K562 (cell line): ENCODE measurements at places on chromosomes 3 and 15.

DNA sequence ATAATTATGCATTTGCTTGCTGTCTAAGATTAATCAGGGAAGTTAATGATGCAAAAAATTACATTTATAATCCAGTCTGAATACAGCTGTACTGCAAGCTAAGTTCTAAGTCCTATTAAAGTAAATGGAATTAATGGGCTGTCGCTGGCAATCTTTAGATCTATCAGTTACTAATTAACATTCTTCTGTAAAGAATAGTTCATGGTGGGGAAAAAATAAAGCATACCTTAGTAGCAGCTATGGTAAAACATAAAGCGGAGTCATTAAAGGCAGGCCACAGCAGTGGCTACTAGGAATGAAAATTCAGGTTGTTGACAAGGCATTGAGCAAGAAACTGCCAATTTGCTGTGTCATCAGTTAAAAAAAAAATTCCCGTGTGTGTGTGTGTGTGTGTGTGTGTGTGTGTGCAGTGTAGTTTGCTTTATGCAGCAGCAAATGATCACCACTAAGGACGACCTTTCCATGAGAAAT, 129.8 kb downstream of the ZNF385D start:
- no peak for DNase-seq

GRCh38 chr3:135040321-135041240, 245.5 kb downstream of the EPHB1 start:
- DNase-seq: no peak

DNA sequence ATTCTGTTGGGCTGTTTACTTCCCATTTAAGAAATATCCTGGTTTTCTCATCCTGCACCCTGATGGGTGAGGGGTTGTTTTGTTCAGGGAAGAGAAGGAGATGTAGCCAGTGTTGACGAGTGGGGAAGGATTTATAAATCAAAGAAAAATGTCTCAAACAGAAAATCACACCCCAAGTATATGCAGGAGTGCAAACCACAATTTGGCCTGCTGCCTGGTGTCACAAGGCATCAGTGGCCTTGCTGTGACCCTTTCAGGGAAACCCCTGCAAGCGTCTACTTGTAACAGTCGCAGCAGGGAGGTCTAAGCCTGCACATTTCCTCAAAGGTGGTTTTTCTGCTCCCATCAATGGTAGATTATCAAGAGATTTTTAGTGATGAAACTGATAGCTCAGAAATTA, 132.6 kb upstream of the LRRN1 start:
- no peak for DNase-seq

GRCh38 chr3:4864503-4864902, 114.7 kb upstream of the BHLHE40 start:
- no peak for DNase-seq

GRCh38 chr3:196399485-196399945, 32.7 kb downstream of the UBXN7 start:
- DNase-seq: no peak

DNA sequence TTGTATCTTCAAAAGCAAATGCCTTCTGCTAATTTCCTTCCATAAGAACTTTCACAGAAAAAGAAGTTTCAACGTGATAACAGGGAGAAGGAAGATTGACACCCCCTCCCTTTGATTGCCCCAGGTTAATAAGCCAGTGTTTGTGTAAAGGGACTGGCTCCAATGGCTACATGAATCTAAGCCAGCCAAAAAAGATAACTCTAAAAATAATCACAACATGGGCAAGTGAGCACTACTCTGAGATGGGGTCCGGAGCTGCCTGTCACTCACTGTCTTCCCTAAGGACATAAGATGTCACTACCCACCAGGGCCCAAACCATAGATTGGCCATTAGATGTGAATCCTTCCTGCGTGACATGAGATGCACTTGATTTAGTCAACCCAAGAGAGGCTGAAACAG, 17.6 kb upstream of the ST8SIA2 start:
- DNase-seq: no peak

DNA sequence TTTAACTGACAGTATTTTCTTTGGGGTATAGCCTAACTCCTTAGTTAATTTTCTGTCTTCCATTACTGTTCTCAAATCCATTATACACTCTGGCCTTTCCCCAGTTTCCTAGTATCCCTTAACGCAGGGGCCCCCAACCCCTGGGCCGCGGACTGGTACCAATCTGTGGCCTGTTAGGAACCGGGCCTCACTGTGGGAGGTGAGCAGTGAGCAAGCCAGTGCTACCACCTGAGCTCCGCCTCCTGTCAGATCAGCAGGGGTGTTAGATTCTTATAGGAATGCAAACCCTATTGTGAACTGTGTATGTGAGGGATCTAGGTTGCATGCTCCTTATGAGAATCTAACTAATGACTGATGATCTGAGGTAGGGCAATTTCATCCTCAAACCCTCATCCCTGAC, 75.1 kb downstream of the DOCK3 start:
- no peak for DNase-seq

DNA sequence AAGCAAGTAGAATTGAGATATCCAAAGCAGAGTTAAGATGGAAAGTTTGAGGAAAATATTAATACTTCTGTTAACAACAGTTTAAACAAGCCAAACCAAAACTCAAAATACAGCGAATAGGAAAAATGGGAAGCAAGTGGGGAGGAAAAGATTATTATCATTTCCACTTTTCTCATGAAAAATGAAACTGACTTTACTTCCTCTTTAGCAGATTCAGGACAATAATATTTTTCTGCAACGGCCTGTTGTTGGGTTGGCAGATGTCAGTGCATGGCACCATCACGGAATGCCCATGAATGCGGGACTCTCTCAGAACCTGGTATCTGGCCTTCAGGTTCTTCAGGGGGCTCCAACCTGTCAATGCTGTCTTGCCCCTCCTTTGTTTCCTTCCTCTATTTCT, 11.1 kb downstream of the ANKUB1 start:
- no peak for DNase-seq

DNA sequence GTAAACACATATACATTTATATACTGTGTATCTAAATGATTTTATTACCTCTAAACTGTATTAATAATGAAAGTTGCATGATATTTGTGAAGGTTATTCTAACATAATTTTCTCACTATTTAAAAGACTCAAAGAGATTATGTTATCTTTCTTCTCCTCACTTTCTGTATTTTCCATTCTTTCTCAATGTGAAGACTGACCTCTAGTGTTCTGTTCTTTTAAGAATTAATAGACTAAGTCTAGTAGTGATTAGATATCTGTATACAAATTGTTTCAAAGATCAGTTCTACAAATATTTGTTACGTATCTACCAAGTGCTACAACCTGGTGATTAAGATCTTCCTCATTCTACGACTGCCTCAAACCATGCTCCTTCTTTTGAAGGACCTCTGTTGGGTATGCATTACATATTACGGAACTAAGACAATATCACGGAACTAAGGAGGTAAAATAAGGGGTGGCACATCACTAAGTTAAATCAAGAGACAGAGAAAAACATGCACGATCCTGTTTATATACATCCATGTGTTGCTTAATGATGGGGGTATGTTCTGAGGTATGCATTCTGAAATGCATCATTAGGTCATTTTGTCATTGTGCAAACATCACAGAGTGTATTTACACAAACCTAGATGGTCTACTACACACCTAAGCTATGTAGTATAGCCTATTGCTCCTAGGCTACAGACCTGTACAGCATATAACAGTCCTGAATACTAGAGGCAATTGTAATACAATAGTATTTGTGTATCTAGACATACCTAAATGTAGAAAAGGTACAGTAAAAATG, 161.5 kb upstream of the KBTBD8 start:
- DNase-seq: no peak

- peak; percentile 10 for DNase-seq
Observed at GRCh38 chr15:24856397-24857390, 98.1 kb upstream of the SNRPN start.

DNA sequence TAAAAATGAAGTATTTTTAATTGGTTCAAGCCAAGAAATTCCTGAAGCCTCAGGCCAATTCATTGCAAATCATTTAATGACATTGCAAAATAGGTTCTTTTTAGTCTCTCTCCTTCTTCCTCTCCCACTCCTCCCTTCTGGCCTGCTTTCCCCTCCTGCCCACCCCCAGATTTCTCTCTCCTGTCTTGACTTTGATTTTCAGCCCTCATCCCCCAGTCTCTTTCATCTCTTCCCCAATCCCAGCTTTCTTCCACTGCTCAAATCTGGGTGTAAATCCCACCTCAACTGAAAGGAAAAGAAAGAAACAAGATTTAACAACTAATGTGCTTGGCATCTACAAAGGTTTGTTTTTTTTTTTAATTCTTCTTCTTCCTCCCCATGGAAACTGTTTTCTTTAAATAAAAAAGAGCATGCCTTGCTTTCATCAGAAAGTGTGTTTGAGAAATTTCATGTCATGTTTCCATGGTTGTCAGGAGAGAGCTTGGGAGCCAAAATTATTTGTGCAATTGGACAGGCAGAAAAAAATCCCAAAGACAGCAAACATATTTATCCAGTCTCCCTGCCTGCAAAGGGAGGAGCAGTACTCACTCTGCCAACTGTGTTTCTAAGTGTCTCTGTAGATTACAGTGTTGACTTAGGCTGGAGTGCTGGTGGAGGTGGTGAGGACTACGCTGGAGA, 50.4 kb downstream of the BOC start:
- no peak for DNase-seq

GRCh38 chr3:184336547-184337398, 627 bp upstream of the FAM131A start:
- DNase-seq: no peak

DNA sequence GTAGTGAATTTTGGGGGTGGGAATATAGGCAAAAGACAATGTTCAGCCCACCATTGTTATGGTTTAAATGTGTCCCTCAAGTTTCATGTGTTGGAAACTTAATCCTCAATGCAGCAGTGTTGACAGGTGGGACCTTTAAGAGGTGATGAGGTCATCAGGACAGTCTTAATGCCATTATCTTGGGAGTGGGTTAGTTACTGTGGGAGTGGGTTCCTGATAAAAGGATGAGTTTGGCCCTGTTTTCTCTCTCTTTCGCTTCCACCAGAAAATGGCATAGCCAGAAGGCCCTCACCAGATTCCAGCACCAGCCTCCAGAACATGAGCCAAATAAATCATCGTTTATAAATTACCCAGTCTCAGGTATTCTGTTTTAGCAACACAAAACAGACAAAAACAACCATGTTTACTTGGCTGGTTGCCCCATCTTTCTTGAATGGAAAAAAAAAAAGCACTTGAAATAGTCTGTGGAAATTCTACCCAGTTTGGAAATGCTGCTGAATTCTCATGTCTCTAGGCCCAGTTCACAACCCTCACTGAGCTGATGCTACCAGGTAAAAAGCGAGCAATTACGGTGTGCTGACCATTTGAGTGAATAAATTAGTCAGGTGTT, 31.0 kb upstream of the MFSD1 start:
- no peak for DNase-seq

DNA sequence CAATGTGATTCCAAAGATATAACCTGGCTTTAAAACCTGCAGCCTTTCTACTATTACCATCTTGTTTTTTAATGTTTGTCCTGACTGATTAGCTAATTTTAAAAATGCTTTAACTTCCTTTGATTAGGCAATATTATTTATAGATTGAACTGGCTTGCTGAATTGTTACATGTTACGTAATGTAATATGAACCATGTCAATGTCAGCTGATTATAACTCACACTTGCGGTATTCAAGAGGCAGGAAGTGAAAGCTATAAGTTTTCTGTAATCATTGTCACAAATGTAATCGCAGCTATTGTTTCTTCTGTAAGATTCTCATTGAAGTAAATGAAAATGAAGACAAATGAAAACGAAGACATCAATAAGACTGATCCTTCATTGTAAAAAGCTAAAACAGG, 146.8 kb downstream of the ROBO2 start:
- DNase-seq: no peak

- no peak for DNase-seq
Observed at GRCh38 chr3:123883701-123884202, 380 bp downstream of the MYLK start.

- DNase-seq: no peak
Observed at GRCh38 chr15:61069394-61070075, 159.6 kb downstream of the RORA start.

GRCh38 chr3:25427155-25427554, 908 bp upstream of the RARB start:
- DNase-seq: no peak

DNA sequence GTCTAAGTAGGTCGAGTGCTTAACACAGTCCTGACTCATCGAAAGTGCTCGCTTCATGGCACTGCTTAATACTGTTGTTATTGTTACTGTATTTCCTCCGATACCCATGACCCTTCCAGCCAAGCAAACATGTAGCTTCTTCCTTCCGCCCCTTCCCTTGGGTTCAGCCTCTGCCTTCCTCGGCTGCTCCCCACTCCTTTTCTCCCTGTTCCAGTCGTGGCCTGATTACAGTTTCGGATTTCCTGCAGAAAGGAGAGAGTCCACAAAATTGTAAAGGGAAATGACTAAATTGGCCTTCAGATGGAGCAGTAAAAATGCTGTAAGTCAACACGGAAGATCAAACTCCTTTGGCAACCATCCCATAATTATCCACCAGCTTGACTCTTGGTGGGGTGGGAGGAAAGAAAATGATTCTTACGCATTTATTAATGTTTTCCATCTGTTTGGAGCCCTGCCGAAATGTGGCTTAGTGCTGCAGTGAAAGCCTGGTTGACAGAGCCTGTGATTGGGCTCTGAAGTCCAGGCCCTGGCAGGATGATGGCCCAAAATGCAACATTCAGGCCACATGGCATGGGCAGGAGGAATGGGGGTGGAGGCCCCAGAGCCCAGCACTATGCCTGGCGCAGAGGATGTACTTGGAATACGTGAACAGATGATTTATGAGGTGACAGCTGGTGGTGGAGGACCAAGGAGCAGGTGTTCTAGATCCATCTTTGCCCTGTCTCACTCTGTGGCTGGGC, 37.6 kb downstream of the FAM3D start:
- no peak for DNase-seq

DNA sequence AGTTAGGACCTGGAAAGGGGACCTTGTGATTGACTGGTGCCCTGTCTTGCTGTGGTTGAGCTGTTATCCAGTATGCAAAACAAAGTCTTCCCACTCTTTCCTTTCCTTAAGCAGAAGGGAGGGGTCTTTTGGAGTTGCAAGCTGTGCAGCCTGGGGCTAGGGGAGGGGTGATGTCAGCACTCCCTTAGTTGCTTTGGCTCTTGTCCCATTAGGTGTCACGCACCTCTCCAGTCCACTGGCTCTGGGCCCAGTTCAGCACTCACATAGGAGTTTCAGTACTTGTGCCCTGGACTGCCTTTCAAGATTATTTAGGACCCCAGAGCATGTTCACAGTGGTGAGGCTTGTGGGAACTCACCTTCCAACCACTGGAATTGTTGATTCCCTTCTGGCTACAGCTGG, 238.5 kb downstream of the DOCK3 start:
- no peak for DNase-seq
